ENCODE measurements at places on chromosomes 12 and 14. TPM values are rescaled to one million over a fixed set of nuclear protein-coding genes. Genes with fewer than 3 reads are reported as not detected.

DNA sequence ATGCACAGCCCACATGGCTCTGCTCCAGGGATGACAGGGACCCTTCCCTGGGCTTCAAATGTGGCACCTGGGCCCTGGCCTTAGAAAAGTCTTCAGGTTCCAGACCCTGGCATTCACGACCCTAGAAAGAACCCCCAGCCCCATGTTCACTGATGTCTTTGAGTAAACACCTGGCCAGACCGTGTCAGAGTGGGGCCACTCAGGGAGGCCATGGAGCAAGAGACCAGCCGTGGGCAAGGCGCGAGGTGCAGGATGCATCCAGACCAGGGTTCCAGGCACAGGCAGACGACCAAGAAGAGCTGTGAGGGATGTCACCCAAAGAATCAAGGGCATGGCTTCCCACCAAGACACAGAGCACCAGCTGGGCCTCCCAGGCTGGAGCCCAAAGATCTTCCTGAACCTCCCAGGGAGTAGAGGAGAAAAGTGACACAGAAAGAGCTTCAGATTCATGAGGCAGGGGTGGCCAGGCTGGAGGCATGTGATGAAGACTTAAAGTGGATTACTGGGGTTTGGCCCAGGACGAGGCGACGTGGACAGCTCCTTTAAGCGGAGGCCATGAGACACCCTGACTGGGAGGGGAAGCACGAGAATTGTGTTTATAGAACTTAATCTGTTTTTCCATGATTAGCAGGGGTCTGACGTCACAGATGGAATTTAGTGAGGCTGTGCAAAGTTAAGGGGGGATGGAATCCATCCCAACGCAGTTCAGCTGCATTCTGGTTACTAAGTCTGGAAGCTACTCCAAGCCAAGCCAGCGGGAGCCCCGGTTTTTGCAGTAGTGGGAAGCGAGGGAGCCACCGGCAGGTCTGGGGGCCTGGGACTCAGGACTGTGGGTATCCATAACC, 61.6 kb downstream of the ARL6IP4 start:
- no peaks in the 10 kb centered on the region for H3K36me3 ChIP-seq
- no peak overlapping the region for H3K27ac ChIP-seq
- H3K4me1 ChIP-seq, result peaks cover 24% of the 10 kb centered on the region

GRCh38 chr12:76057326-76057725, 25.8 kb upstream of the PHLDA1 start:
- peaks cover 56% of the 10 kb centered on the region for H3K36me3 ChIP-seq
- no peak overlapping the region for H3K4me3 ChIP-seq
- H3K27me3 ChIP-seq, result no peaks in the 10 kb centered on the region

GRCh38 chr14:102979406-102979805, 56.9 kb downstream of the AMN start:
- no peak for DNase-seq
- no peaks in the 10 kb centered on the region for H3K36me3 ChIP-seq
- no peak overlapping the region for H3K27ac ChIP-seq
- H3K4me1 ChIP-seq, result no peaks in the 10 kb centered on the region
- no peaks in the 10 kb centered on the region for H3K27me3 ChIP-seq
- H3K4me3 ChIP-seq, result no peak overlapping the region

The MRPL42 gene
- total RNA-seq, result 55.6 TPM
